ENCODE measurements at places on chromosomes 7 and 10.

DNA sequence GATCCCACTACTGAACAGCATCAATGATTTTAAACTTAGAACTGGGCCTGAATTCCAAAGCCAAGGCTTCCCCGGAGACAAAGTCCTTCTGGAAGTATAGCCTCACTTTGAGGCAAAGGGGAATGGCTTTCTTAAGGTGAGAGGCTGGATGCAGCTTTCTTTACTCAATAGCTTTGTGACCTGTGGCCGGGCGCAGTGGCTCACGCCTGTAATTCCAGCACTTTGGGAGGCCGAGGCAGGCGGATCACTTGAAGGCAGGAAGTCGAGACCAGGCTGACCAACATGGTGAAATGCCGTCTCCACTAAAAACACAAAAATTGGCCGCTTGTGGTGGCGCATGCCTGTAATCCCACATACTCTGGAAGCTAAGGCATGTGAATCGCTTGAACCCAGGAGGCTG lies 3.2 kb upstream of the FGFR2 start:
- DNase-seq, result no peak

GRCh38 chr7:50632561-50633413 lies 67.6 kb upstream of the DDC start:
- no peak for DNase-seq

- no peak for DNase-seq
Measured at GRCh38 chr7:114264023-114264422, 150.6 kb upstream of the FOXP2 start.

DNA sequence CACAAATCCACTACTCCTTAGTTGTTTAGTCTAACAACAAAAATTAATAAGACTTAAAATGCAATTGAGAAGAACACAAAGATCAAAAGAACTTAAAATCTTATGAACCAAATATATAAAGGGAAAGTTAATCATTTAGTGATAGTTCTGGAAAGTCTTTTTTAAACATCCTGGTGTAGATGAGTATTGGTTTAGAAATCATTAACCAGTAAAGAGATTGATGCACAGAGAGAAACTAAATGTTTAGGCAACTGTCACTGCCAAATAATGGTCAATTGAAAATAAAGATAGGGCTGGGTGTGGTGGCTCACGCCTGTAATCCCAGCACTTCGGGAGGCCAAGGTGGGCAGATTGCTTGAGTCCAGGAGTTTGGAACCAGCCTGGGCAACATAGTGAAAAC lies 44.9 kb downstream of the SP8 start:
- no peak for DNase-seq

GRCh38 chr7:37265006-37265405 lies 183.7 kb downstream of the ELMO1 start:
- DNase-seq, result no peak

GRCh38 chr10:51564896-51565510 lies 134.4 kb downstream of the CSTF2T start:
- DNase-seq, result peak; percentile 16

DNA sequence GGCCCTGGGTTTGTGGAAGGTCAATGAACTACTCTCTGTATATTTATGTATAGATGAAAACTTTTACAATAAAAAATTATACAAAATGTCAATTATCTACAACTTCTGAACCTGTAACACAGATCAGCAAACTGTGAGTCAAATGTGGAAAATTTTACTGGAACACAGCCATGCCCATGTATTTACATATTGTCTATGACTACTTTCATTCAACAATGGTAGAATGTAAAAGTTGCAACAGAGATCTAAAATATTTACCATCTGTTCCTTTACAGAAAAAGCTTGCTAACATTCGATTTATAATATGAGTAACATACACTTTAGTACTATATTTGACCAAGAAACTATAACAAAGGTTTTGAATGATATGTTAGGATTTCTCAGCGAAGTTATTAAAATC lies 481.6 kb downstream of the PARD3 start:
- DNase-seq, result no peak

- DNase-seq, result no peak
Measured at GRCh38 chr7:96061009-96061408, 260.9 kb downstream of the SLC25A13 start.

- no peak for DNase-seq
Measured at GRCh38 chr10:34593930-34594329, 221.2 kb downstream of the PARD3 start.

GRCh38 chr7:44101303-44101965 lies 2.7 kb upstream of the AEBP1 start:
- no peak for DNase-seq

- no peak for DNase-seq
Measured at GRCh38 chr10:61398366-61399129, 54.6 kb downstream of the TMEM26 start.

DNA sequence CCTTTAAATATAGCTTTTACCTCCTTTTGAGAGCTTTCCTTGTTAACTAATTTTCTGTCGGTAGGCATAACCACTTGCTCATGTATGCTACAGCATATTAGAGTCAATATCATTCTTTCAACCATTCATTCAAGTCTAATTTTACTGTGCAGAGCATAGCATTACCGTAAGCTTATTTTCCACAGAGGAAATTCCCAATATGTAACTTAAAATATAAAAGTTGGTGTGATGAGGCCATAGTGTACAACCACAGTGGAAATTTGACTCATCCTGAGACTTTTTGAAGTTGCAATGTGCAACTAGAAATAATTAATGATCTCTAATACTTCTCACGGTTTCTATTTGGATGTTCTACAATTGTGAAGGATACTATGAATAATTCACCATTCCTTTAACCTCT lies 80.6 kb upstream of the KLF6 start:
- DNase-seq, result no peak

DNA sequence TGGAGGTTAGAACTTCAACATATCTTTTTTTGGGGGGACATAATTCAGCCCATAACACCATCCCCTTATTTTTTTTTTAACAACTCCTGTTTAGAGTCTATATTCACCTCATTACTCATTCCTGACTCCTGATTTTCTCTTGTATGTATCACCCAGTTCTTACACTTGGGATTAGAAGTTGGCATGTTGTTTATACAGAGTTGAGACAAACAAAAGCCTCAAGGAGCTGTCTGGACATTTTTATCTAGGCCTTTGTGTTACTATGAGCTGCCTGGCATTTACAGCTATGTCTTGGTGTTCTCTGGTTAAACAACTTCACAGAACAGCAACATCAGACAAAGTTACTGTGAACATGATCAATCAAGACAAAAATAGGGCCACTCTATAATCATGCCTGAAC lies 517.5 kb downstream of the KIF20B start:
- DNase-seq, result no peak

- DNase-seq, result no peak
Measured at GRCh38 chr7:27802999-27803398, 63.0 kb downstream of the TAX1BP1 start.

GRCh38 chr10:79022565-79023230 lies 46.1 kb upstream of the ZMIZ1 start:
- DNase-seq, result no peak

DNA sequence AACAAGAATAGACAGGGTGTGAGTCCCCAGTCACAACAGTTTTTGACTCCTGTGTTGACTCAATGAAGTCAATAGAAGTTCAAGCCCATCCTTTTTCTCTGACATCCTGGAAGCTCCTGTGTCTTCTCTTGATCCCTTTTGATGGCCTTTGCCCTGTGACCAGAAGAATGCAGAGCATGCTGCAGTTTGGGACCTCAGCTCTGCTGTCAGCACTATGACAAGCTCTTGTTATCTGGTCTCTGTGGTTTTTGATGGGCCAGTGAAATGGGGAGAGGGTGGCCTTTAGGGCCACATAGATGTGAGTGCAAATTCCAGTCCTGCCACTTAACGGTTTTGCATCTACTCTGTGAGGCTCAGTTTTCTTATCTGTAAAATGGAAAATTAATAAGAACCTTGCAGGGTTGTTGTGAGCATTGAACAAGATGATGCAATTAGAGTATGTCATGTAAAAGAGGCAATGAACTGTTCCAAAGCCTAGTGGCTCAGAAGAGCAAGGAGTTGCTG lies 102.4 kb upstream of the IKZF1 start:
- no peak for DNase-seq

DNA sequence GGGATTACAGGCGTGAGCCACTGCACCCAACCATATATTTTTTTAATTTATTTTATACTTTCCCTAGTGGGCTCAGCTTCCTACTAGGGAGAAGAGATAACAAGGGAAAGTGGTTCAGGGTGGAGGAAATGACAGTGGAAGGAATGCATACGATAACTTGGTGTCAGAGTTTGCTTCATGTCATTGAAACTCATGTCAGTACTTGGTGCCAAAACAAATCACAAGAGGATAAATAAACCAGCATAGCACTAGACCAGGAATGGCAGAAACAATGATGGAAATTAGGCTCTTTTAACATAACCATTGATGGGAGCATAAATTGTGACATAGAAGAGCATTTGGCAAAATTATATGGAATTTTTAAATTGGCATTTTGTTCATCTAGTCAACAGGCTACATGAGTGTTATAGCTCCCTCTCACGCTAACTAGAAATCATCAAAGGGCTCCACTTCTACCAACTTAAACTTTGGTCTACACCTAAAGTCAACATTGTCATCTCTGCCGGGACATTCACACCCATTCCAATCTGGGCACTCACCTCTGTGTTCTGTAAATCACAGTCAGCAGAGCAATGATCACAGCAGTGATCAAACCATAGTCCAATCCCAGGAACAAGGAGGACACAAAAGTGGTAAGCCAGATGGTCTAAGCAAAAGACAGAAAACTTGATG lies 41.2 kb downstream of the PSMC2 start:
- DNase-seq, result no peak

DNA sequence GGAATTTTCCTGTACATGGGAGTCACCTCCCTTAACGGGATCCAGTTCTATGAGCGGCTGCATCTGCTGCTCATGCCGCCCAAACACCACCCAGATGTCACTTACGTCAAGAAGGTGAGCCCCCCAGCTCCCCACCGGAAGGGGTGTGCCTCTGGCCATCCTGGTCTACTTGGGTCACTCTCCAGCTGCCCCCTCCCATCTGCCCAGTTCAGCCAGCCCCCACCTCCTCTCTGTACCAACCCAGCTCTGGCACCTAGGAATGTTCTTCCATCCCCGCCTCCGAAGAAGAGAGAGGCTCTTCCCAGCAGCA lies 5.0 kb downstream of the FASTK start:
- no peak for DNase-seq

DNA sequence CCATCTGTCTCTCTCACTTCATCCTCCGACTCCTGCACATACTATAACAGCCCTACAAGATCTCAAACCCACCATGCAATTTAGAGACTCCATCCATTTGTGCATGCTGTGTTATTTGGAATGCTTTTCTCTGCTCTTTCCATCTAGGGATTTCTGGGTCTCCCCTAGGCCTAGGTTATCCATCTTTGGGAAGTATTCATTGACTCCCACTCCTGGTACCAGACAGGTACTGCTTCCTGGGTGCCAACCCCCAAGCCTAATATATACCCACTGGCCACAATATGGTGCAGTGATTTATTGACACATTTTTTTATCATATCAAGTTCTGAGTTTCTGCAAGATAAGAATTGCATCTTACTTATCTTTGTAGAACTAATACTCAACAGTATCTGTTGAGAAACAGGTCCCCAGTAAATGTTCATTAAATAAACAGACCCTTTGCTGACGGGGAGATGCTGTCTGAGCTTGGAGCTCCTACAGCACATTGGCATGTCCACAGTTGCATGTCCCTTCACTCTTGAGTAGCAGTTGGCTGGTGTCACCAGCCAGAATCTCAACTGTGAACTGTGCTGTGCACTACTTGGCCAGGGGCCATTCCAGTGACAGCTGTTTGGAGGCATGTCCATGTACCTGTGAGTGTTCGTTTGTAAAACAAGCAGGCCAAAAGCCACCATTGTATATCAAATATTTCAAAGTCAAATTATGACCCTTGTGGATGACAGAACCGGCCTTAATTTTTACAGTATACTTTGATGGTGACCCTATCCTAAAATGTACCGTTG lies 223.3 kb upstream of the NFE2L3 start:
- DNase-seq, result no peak

DNA sequence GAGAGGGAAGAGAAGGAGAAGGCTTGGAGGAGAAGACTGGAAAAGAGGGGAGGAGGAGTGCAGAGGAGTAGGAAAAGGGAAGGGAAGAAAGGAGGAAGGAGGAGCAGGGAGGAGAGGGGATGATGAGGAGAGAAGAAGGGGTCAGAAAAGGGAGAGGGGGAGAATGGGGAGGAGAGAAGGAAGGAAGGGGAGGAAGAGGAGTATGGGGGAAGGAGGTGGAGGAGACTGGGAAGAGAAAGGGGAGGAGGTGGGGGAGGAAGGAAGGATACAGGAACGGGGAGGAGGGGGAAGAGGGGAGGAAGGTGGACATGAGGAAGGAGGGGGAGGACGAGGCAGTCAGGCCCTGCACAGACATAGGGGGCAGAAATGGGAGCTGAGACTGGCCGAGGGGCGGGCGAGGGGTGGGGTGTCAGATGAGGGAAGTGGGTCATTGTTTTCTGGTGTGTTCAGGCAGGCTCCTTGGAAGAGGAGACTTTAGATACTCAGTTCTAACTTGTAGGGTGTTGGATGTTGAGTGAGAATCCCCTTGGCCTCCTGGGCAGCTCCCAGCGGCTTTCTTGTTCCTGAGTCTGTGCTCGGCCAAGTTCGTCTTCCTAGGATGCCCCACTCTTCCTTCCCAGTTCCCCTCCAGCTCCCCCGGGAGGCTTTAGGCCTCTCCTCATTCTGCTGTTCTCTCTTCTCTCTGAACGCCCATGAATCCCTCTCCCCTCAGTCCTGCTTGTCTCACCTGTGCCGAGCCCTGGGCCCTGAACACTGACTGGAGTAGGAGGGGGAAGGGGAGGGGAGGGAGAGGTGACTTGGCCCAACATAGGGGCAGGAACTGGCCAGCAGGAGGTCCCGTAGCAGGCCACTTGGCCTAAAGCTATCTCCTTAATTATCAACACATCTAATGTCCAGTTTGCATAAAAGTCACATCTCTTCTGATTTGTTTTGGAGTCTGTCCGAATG lies 12.8 kb upstream of the CRHR2 start:
- no peak for DNase-seq

DNA sequence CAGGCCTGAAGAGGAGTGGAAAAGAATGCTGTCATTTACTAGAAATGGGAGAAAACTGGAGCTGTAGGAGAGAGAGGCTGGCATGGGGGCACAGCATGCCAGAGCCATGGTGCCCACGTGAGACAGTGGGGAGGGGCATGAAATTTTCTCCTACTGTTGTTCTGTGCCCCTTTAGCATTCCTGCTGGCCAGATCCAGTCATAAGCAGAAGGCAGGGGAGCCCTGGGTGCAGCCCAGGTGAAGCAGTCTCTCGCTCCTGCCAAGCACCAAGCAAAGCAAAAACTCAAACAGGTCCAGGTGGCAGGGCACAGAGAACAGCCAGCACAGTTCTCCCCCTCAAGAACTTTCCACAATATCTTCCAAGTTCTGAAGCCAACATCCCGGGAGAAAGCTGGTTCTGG lies 383.2 kb downstream of the TCERG1L start:
- no peak for DNase-seq

DNA sequence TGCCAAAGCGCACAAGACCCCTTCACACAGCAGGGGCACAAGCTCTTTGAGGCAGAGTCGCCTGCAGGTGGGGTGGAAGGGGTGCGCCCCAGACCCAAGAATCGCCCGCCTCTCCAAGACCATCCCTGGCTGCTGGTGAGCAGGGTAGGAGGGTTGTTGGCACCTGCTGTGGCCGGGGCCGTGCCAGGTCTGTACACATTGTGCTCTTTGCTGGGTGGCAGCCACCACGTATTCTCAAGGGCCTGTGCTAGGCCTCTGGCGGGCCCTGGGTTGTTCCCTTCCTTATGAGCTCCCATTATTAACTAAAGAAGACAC lies 84.4 kb downstream of the LHPP start:
- no peak for DNase-seq

GRCh38 chr7:117704063-117704462 lies 169.2 kb downstream of the CTTNBP2 start:
- no peak for DNase-seq

- DNase-seq, result no peak
Measured at GRCh38 chr7:19958309-19958896, 185.0 kb upstream of the TMEM196 start.

GRCh38 chr10:114030140-114030539 lies 13.5 kb upstream of the ADRB1 start:
- DNase-seq, result no peak

All from hippocampal formation (tissue), 2 donors.